ENCODE measurements at places on chromosomes 6 and 20.

DNA sequence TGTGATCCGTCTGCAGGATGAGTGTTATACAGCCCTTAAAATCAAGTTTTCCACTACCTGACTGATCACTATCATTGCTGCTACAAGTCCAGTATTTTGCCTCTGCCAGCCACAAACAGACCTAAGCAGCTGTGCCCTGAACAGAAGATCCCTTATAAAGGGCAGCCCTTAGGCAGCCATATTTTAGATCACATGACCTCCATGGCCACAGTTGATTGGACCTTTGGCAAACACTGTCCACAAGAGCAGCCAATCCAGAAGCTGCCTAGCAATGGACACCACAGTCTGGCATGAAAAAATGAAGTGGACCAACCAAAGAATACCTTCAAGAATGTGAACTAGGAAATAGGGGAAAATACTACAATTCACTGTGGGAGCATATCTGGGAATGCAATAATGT is 50.8 kb downstream of the MC3R start:
- DNase-seq = no peak

GRCh38 chr6:12969966-12970365 is 253.4 kb downstream of the PHACTR1 start:
- DNase-seq = no peak

DNA sequence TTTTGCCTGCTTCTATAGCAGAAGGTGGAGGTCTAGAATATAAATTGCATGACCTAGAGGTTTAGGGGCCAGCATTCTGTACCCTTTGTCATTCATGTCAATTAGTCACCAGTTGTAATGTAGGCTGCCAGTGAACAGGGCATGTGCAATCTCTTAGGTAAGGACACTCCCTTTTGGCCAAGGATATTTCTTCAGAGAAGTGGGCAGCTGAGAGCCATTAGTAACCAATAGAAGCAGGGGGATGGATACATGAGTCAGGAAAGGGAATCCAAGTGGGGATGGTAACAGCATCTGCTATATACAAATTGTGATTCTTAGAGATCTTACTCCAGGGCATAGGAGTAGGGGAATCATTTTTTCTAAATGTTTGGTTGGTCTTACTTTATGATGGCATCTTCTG is 494.2 kb upstream of the JAG1 start:
- no peak for DNase-seq

DNA sequence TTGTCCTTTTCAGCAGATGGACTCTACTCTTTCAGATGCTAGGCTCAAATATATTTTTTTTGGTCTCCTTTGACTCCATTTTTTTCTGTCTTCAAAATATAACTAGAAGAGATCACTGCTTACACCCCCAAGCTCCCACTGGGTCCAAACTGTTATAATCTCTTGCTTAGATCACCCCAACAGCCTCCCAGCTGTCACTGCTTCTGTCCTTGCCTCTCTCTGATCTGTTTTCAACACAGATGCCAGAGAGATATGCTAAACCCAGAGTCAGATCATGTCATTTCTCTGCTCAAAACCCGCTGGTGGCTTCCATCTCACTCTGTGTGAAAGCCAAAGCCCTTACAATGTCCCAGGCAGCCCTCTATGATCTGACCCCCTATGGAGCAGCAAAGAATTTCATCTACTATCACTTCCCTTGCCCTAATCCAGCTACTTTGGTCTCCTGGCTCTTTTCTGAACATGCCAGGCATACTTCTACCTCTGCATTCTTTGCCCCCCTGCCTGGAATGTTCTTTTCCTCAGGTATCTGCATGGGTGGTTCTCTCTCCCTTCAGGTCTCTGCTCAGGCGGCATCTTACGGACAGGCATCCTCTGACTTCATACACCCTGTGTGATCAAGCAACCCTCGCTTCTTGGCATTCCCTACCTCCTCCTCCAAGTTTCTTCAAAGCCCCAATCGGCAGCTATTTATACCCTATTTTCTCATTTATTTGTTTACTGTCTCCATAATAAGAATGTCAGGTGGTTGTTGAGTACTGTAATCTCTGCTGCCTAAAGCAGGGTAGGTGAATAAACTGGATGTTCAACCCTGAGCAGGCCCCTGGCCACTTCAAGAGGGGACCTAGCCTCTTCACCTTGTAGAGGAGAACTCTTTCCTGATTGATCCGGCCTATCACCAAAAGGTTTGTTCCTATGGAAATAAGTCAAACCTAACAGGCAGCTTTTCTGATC is 43.6 kb upstream of the SLC4A11 start:
- DNase-seq = no peak

DNA sequence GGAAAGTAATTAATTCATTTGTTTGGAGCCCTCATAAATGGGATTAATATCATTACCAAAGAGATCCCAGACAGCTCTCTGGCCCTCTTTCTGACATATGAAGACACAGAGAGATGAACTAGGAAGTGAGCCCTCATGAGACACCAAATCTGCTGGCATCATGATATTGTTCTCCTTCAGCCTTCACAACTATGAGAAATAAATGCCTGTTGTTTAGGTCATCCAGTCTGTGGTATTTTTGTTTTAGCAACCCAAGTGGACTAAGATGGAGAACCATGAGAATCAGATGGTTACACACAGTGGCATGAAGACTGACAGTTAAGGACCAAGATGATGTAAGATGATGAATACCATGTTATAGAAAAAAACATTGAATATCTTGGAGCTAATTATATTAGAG is 16.9 kb upstream of the HBS1L start:
- no peak for DNase-seq

DNA sequence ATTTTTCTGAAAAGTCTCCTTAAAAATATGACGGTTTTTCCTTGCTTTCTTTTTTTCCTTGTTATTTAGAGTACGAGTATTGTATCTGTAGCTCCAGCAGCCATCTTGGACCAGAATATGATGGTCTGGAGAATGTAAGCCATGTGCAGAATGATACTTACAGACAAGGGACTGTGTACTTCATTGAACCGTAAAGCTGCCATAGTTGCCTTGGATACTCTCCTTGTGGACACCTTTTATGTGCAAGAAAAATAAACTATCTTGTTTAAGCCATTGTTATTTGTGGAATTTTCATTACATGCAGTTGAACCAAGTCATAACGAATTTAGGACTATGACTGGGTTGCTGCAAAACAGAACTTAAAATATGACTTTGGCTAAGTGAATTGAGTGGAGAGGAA is 485.8 kb upstream of the CITED2 start:
- DNase-seq = no peak

- no peak for DNase-seq
Observed at GRCh38 chr6:139423037-139423703, 48.7 kb upstream of the CITED2 start.

GRCh38 chr20:62805711-62806382 is 1.2 kb downstream of the OGFR start:
- no peak for DNase-seq

DNA sequence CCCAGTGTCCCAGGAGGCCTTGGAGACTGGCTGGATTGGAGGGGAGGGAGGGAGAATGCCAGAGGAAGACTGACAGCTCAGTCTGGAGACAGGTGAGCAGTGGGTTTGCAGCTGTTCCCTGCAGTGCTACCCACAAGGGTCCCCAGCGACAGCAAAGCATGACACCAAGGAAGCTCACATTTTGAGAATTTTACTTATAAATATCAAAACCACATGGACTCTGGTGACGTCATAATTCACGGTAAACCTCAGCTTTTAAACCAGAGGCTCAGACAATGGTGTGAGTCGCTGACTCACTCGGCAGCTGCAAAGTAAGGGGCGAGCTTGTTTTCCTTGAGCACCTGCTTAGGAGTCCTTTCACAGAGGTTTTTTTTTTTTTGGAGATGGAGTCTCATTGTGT is 65.2 kb downstream of the THBS2 start:
- DNase-seq = no peak

DNA sequence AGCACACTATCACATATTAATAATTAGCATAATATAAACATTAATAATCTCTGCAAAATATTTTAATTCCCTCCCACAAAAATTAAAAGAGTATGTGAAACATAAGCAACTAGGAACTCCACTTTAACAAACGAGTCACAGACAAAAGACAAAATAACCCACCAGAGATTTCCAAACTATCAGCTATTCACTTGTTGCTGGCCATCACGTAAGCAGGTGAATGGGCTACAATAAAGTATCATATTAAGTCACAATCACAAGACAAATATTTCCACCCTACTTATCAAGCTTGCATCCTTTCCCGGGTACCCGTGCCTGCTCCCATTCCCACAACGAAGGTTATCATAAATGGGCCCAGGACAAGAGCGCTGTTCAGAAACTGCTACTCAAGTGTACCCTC is 2.5 kb downstream of the HDAC2 start:
- no peak for DNase-seq

GRCh38 chr6:38180586-38180985 is 361.1 kb downstream of the ZFAND3 start:
- no peak for DNase-seq

DNA sequence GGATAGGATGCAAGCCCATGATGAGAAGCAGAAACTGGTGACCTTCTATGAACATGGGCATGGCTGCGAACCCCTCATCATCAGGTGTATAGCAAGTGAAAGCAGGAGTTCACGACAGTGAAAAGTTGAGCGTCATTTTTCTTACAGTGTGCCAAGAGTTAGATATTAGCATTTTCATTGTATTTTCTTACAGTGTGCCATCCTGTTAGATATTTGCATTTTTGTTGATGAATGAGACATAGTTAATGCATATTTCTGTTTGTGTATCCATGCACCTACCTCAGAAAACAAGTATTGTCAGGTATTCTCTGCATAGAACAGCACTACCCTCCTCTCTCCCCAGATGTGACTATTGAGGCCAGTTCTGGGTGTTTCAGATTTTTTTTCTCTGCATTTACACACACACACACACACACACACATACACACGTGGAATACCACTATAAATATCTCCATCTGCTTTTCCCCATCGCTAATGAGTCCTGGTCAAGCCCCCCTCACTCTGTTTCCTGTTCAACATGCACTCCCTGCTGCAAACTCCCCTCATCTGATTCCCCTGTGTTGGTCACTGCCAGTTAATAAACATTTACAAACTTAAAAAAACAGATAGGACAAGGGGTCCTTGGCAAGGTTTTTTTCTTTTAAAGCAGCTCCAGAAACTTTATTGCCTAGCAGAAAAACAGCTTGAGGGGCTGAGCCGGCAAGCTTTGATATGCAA is 41.7 kb downstream of the PLN start:
- DNase-seq = no peak

DNA sequence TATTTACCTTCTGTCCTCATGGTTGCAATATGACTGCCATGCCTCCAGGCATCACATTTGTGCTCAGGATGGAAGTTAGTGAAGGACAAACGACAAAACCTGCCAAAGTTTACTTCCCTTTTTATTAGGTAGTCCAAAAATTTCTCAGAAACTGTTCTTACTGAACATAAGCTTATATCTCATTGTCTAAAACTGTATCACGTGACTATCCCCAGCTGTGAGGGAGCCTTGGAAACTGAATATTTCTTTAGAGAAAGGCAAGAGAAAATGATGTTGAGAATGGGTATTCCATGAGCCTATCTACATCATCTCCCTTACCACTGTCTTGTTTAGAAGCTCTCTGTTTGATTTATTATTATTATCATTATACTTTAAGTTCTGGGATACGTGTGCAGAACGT is 303.6 kb upstream of the PRND start:
- no peak for DNase-seq

DNA sequence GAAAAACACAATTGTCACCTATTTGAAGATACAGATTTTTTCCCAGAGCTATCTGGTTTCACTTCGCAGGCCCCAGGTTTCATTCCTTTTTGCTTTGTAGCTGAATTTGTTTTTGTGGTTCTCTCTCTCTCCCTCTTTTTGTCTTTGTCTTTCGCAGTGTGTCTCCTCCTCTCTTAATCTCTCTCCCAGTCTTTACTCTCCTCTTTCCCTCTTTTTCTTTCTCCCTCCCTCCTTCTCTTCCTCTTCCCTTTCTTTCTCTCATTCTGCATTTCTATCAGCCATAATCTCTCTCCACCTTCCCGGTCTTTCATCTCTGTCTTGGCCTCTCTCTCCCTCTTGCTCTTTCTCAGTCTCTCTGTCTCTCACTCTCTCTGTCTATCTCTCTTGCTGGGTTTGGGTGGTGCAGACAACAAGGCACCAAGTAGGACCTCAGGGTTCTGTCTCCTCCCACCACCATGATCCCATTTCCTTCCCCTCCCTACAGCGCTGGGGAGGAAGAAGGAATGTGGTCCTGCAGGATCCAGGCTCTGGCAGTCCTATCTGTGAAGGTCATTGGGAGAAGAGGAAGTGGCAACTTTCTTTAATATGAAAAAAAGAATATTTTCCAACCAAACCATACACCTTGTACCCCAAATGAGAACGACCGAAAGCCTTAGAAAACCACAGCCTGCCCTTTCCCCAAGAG is 63.2 kb downstream of the BANF2 start:
- no peak for DNase-seq

DNA sequence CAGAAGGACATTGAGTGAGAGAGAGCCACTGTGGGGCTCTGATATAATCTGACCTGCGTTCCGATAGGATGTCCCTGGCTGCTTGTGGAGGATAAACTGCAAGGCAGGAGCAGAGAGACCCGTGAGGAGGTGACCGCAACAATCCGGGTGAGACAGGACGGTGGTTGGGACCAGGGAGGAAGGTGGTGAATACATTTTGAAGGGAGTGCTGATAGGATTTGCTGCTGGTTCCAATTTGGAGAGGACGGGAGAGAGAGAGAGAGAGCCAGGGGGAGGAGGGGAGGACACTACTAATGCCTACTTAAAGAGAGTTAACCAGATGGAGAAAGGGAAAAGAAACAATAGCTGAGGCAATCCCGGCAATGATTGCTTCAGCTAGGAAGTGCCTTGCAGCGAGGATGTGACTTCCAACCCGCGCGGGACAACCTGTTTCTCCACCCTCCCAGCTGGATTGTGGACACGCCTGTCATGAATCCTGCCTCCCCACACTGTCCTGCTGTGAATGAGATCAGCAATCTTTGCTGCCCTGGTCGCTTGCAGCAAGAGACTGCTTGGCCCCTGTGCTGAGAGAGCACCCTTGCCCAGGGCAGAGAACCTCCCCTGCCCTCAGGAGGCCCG is 199.0 kb upstream of the KCNG1 start:
- no peak for DNase-seq

DNA sequence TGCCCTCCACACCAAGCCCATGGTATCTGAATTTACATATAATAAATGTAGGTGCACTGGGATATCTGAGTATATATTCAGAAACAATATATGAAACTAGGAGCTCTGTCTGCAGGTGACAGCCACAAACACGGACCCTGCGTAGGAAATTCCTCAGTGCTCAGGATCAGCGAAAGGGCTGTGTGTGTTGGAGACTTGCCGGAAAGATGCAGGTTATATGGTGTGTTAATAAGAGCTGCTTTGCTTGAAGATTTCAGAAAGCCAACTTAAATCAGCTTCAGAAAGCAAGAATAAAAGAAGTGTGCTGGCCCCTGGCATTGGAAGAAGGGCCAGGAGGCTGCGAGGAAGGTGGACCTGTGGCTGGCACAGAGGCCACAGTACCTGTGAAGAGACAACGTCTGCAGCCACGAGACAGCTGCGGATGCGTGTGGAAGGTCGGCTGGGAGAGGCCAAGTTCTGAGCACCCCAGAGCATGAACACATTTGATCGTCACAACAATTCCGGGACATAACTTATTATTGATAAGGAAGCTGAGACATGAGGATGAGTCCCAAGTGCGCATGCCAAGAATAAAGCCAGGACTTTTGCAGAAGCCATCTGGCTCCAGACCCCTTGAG is 183.2 kb downstream of the DLL1 start:
- no peak for DNase-seq
